Stimulated activated CD4-positive, alpha-beta T cell treated with anti-CD3 and anti-CD28 coated beads, Interleukin-12 subunit alpha, Interleukin-12 subunit beta, amount 100 ng/mL, for 4 hours (primary cell): ENCODE measurements at places on chromosomes 1 and 21.

DNA sequence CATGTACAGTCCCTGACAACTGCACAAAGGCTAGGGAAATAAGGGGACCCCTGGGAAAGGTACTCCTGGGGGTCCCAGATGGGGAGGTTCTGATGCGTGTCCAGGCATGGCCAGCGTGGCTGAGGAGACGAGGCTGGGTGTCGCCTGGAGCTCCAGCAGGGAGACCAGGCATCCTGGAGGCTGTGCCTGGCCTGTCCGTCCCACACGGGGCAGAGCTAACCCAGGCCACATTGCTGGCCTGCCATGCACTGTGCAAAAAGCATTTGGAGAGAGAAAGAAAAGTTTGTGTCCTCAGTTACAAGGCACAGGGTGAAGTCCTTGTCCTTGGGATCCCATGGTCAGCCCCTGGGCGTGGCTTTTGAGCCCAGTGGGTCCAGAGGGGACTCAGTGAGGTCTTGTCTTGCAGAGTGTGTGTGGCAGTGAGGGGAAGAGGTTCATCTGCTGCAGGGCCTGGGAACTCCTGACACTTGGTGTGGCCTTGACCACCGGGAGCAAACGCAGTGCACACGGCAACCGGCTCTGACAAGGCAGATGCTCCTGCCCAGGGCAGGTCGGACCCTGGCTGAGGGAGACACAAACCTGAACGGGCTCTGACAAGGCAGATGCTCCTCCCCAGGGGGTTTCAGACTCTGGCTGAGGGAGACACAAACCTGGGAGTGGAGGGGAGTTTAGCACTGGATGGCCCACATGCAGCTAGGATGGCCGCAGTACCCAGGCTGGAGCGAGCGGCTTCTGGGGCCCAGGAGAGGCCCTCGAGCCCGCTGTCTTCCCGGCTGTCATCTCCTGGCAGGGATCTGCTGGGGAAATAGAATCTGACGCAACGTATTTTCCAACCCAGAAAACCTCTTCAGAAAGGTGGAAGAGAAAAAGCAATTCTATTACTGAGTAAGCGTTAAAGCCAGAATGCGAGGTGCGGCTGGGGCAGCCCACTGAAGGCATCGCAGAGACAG lies 37.3 kb upstream of the COL18A1 start:
- no peak for DNase-seq

GRCh38 chr1:204194771-204195170 lies 1.5 kb downstream of the KISS1 start:
- DNase-seq: no peak

- DNase-seq: no peak
These were observed 52.4 kb downstream of the HIVEP3 start for GRCh38 chr1:41866285-41866684.

DNA sequence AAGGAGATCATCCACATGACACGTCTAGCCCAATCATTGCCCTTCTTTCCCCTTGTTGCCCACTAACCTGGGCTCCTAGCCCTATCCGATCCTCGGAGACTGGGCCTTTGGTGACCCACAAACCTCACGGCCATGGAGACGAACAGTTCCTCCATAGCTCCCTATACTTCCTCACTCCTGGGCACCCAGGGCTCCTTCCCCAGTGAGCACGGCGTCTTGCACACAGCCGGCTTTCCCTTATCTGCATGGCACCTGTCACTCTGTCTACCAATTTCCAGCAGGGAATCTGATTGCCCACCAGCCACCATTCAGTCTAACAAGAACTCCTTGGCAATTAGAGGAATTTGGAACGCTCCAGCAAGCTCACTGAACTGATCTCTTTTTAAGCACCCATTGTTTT lies 3.1 kb downstream of the GNG4 start:
- no peak for DNase-seq

- no peak for DNase-seq
These were observed 30.0 kb downstream of the SLC27A3 start for GRCh38 chr1:153805042-153805745.

- no peak for DNase-seq
These were observed 34.9 kb downstream of the IGSF21 start for GRCh38 chr1:18142471-18142870.

GRCh38 chr1:74767490-74767889 lies 34.5 kb downstream of the TYW3 start:
- no peak for DNase-seq

DNA sequence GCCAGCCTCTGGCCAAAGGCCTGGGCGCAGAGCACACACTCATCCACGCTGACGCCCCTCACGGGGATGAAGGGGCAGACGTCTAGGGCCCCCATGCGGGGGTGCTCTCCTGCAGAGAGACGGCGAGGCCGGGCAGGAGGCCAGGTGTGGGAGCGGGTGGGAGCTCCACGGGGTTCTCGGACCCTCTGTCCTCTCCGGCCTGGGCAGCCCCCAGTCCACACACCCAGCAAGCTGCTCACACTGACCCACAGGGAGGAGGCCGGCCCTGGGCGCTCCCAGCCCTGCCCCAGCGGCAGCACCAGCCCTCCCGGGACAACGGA lies 2.5 kb downstream of the FTCD start:
- DNase-seq: no peak

GRCh38 chr1:229396585-229397206 lies 37.2 kb downstream of the ACTA1 start:
- no peak for DNase-seq

DNA sequence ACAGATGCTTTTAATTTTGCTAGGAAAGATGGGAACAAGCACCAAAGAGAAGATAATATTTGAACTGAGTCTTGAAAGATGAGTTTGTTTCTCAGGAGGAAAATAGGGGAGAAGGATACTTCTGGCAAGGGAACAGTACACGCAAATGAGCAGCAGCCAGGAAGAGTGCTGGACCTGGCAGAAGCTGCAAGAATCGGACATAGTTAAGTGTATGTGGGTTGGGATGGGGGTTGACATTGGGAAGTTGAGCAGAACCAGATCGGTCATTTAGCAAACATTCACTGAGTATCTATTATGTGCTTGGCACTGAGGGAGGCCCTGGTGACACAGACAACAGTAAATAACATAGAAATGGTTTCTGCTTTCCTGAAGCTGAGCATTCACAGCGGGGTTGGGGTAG lies 198.8 kb downstream of the PLPP3 start:
- DNase-seq: no peak

- no peak for DNase-seq
These were observed 190.6 kb upstream of the ZNHIT6 start for GRCh38 chr1:85898861-85899260.

GRCh38 chr1:7644086-7644485 lies 127.0 kb upstream of the VAMP3 start:
- DNase-seq: no peak

GRCh38 chr21:38780879-38781278 lies 24.9 kb upstream of the ETS2 start:
- no peak for DNase-seq

GRCh38 chr1:8065369-8065768 lies 39.3 kb upstream of the ERRFI1 start:
- DNase-seq: no peak

DNA sequence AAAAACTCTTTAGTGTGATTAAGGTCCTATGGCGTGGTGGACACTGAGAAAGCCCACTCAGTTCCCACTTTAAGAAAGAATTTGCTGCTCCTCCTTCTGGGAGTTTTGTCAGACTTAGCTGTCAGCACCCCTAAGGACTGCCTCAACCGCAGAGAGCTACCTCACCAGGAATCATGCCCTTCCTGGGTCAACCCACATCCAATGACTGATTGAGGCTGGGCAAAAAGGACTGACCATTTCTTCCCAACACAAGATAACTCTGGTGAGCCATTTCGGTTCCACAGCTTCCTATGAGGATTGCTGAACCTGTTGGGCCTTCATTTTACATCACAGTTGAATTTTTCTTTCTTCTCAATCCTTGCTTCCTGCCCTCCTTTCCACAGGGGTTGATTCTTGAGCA lies 197.9 kb downstream of the NCAM2 start:
- no peak for DNase-seq

DNA sequence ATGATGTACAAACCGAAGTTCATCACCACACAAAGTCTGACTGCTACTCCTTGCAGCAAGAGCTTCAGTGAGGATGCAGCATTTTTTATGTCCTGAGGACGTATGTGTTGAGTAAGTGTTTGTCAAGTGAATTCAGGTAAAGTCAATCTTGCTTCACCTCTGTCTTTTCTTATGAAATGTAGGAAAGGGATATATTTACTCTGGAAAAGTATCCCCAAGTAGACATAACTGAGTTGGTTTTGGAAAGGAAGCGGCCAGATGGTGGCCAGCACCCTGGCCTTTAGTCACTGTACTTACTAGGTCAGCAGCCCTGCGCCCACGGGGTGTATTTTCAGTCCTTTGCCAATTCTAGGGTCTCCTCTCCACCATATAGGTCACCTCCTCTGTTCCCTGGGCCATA lies 75.2 kb downstream of the SUSD4 start:
- DNase-seq: no peak

DNA sequence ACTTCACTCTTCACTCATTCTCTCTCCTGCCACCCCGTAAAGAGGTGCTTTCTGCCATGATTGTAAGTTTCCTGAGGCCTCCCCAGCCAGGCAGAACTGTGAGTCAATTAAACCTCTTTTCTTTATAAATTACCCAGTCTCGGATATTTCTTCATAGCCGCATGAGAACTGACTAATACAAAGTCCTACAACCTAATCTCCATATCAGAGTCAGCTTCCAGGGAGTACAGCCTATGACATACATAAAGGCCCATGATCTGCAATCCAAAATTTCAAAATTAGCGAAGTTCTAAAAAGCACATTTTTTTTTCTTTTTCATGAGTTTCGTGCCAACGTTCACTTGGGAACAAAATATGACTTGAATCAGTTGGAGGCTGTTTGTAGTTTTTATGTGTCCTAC lies 256.9 kb upstream of the DUSP10 start:
- DNase-seq: no peak

GRCh38 chr1:31216016-31216415 lies 23.7 kb downstream of the NKAIN1 start:
- DNase-seq: no peak

GRCh38 chr1:220529521-220530020 lies 1.6 kb downstream of the MARK1 start:
- no peak for DNase-seq

DNA sequence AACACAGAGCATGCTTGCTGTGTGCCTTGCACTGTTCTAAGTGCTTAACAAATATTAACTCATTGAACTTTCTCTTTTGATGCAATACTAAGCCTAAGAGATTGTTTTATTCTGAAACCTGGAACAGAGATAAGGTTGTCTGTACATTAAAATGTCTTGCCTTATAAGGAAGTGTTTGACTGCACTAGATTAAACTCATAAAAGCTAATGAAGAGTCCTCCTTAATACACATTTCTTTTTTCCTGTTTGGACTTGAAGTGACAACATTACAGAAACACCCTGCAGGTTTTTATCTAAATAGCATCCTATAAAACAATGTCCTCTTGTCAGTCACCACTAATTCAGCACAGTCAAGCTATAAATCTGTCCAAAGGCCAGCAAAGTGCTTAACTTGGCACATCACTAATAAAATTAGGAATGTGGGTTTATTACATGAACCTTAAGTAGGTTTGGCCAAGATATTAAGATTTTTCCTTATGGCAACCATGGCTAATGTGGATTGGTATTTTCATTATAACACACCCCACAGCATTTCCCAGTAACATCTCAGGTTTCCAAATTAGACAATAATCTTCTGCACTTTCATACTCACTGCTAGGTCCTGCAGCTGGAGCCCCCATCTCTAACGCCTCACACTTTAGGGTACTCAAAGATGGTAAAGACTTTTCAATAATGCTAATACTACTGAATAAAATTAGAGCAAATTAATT lies 389.7 kb downstream of the LMO4 start:
- no peak for DNase-seq

- DNase-seq: no peak
These were observed 72.2 kb upstream of the IFFO2 start for GRCh38 chr1:19028546-19029129.

- DNase-seq: no peak
These were observed 13.3 kb upstream of the ATF3 start for GRCh38 chr1:212595229-212595628.

- DNase-seq: no peak
These were observed 163.3 kb downstream of the DHRS3 start for GRCh38 chr1:12454406-12455391.

GRCh38 chr1:76065270-76065669 lies 9.3 kb upstream of the ST6GALNAC3 start:
- no peak for DNase-seq

- no peak for DNase-seq
These were observed 7.2 kb upstream of the IGSF3 start for GRCh38 chr1:116674751-116675150.

GRCh38 chr1:99660496-99660895 lies 14.6 kb downstream of the PALMD start:
- no peak for DNase-seq

GRCh38 chr1:9792156-9793042 lies 31.4 kb downstream of the CLSTN1 start:
- no peak for DNase-seq

- DNase-seq: no peak
These were observed 203.7 kb downstream of the PLA2G4A start for GRCh38 chr1:187032316-187032981.

DNA sequence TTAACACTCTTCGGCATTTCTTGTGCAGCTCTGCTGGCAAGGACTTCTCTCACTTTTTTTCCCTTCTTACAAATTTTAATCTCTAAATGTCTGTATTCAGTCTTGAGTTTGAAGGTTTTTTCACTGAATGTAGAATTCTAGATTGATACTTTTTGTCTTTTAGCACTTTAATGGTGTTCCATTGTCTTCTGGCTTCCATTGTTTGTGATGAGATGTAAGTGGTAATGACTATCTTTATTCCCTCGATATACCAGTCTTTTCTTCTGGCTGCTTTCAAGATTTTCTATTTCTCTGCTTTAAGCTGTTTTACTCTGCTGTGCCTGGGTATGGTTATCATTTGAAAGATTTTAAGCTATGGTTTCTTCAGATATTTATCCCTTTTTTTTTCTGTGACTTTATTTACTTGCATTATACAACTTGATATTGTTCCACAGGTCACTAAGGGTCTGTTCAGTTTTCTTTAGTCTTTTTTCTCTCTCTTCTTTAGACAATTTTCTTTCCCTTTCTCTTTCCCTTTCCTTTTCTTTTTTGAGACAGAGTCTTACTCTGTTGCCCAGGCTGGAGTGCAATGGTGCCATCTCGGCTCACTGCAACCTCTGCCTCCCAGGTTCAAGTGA lies 35.8 kb downstream of the DYRK1A start:
- no peak for DNase-seq

- DNase-seq: no peak
These were observed 28.9 kb upstream of the CLSTN1 start for GRCh38 chr1:9852410-9853248.

GRCh38 chr1:205923651-205924459 lies 19.4 kb downstream of the SLC26A9 start:
- no peak for DNase-seq

- no peak for DNase-seq
These were observed at the start of gene NMNAT2 for GRCh38 chr1:183417772-183418491. Gene NMNAT2 (minus strand): TSS chr1:183418380. CDS start chr1:183418267, 113 bp downstream.

- DNase-seq: no peak
These were observed 35.7 kb upstream of the COL6A1 start for GRCh38 chr21:45945868-45946210.
